ENCODE measurements at places on chromosomes 7 and 10. TPM values are rescaled to one million over a fixed set of nuclear protein-coding genes. Genes with fewer than 3 reads are reported as not detected.

The KBTBD2 gene
- 52.2 TPM for total RNA-seq

GRCh38 chr7:41874201-41874785 is 171.4 kb upstream of the INHBA start:
- DNase-seq: no peak

DNA sequence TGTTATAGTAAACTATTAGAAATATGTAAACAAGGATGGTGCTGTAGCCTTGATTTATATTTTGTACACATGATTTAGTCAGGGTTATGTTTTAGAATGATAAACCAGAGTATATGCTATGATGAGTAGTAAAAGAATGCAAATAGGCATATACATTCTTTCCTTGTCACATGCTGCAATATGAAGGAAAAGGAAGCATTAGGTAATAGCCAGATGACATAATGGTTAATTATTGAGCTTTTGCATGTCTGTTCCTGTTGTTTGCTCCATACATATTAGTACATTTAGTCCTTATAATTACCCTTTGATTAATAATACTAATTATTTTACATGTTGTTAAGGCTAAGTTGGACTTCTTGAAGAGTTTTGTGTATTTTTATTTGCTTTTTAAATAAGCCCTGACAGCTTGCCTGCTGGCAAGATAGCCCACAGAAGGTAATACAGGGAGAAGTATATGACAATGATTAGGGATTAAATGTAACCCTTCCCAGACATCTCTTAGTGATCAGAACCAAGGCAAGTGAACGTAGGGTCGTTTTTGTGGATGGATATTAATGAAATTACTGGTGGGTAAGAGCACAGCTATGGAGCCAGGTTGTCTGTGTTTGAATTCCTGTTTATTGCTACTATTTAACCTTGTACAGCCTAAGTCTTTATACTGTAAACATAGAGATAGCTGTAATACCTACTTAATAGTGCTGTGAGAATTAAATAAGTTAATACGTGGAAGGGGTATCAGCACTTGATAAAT is 68.4 kb downstream of the PHTF2 start:
- no peak for DNase-seq

DNA sequence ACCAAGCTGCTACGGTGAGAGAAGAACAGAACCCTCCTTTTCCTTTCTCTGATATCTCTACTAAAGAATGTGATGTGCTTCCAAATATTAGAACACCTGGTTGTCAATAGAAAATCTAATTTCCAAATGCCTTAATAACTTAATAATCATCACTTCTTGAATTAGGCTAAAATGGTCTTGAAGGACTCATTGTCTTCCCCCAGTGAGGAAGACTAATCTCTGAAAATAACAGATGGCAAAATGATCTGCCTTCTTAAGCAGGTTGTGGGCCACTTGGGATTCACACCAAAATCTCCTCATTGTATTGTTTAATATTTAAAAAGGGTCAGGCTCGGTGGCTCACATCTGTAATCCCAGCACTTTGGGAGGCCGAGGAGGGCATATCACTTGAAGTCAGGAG is 805.9 kb upstream of the AUTS2 start:
- DNase-seq: no peak
